ENCODE measurements at places on chromosomes 3 and 15.
A peak's percentile ranks its signal among the peaks of the same experiment; 100 is the strongest.

- no peak for DNase-seq
Measured at GRCh38 chr3:176554791-176555654, 642.3 kb downstream of the TBL1XR1 start.

DNA sequence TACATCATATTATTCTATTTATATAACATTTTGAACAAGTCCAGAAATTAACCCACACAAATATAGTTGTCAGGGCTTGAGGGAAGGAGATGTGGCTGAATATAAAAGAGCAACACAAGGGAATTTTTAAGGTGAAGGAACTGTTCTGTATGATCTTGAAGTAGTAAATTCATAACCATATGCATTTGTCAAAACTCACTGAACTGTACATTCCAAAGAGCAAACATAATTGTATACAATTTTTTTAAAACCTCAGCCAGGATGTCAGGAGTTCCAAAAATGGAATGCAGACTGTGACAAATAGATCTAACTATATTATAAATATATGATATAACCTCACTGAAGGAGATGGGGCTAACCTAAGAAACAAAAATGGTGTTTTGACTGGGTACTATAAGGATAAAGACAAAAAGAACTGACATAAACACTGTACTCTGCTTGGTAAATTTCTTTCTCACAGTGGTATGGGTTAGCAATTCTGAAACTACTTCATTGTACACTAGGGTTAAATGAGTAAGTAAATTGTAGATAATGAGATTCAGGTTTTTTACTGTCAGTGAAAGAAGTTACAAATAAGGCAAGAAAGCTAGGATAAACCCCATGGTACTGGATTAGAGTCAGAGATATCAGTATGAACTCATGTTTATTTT is 14.4 kb downstream of the GOLGB1 start:
- DNase-seq: no peak

DNA sequence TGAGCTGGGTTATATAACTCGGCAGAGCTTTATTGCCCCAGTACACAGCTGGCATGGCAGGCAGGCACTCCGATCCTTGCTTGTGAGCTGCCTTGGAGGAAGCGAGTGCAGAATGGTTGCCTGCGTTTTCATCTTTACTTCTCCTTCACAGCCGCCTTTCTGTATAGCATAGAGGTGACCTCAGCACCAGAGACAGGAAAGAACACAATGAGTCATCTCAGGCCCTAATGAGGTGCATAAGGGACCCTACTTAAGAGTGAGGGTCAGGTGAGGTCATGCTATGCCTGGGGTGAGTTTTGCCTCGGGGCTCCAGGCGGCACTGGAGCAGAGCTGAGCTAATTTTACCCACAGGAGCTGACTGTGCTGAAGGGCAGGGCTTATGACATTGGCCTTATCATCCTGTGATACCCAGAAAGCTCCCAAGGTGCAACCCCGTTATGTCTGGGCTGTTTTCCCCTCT is 43.5 kb downstream of the LPP start:
- peak; percentile 12 for DNase-seq

DNA sequence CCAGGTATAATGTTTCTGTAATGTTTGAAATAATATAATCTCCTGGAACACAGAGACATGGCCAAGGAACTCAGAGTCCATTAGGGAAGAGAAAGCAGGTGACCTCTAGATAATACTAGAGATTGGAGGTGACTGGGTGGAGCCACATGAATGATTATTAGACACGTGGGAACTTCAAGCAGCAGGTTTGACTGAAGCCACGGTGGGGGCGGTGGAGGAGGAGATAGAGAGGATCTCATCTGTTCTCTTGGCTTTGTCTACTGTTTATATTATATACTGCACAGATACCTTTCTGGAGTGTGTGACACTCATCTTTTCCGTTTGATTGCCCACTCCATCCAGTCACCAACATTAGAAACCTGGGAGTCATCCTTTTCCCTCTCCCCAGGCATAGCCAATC is 33.7 kb downstream of the KIF7 start:
- no peak for DNase-seq

DNA sequence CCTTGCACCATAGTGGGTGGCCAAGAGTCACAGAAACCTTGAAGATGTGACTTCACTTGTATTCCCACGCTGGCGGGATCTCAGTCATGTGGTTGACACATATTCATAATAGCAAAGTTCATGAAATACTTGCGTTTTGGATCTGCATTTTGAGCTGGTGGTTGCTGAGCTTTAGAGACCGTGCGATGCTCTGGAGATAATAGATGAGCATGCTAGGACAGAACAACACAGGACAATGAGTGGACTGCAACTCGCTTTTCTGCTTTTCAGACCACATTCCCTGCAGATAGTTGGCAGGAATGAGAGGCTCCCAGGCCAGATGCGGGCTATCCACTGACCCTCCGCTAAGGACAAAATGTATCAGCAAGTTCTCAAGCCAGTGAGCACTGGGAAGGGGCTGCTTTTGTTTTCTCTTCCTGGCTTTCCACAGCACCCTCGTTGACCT is 13.8 kb upstream of the STARD5 start:
- no peak for DNase-seq

GRCh38 chr3:17398959-17399551 is 343.4 kb downstream of the TBC1D5 start:
- no peak for DNase-seq

DNA sequence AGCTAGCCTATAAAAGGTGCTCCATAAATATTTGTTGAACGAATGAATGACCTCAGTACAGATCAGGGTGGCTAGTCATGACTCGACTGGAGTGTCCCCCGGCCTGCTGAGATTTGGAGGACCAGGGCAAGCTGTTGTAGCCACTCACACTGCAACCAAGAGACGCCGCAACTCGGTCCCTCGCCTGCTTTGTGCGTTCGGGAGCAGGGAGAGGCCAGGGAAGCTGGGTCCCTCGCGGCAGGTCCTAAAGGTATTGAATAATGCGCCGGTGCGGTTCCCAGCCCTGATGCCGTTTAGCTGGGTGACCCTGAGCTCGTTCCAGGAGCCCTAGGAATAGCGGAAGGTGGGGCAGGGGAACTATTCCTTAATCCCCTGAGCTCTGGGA is 1.8 kb downstream of the IGDCC4 start:
- no peak for DNase-seq

- DNase-seq: no peak
Measured at GRCh38 chr3:183497313-183497712, 58.2 kb downstream of the KLHL6 start.

GRCh38 chr3:3276630-3277029 is 97.1 kb upstream of the CRBN start:
- DNase-seq: no peak
